HT-29 (cell line): ENCODE measurements at places on chromosomes 3 and 15. TPM values are rescaled to one million over a fixed set of nuclear protein-coding genes. Genes with fewer than 3 reads are reported as not detected.

DNA sequence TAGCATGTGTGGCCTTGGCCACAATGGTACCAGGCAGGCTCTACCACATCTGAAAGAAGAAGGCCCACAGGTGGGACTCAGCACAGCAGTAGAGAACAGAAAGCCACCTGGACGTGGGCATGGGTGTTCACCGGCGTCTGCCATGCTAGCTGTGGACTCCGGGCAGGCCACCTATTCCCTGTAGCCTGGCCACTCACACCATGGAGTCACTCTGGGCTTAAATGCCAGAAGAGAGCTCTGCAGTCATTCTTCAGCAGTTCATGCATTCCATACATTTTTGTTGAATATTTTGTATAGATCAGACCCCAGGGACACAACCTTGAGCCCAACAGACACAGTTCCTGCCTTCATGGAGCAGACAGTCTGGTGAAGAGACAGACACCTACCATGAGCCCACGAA lies 138.6 kb downstream of the SRGAP3 start:
- DNase-seq = no peak

DNA sequence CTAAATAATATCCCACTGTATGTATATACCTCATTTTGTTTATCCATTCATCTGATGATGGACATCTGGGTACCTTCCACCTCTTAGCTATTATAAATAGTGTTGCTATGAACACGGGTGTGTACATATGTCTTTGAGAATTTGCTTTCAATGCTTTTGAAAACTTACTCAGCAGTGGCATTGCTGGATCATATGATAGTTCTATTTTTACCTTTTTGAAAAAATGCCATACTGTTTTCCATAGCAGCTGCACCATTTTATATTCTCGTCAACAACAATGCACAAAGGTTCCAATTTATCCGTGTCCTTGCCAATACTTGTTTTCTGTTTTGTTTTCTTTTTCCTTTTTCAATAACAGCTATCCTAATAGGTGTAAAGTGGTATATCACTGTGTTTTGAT lies 77.1 kb downstream of the PEAK1 start:
- no peak for DNase-seq

- DNase-seq = no peak
Measured at GRCh38 chr3:149623824-149624223, 34.0 kb downstream of the WWTR1 start.

DNA sequence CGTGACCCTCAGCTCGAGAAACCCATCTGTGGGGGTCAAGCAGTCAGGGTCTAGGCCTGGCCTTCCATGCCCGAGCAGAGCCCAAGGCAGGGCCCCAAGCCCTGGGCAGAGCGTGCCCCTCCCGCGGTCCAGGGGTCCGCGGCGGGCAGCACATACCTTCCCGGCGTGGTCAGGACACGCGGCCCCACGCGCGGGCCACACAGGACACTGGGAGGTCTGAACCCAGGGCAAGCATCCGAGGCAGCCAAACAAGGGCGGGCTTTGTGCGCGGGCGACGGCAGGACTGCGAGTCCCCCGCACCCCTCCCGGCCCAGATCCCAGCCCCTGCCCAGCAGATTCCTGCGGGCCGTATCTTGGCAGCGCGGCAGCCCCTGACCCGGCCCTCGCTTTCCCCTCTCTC lies 61.6 kb upstream of the ACAN start:
- DNase-seq = no peak

GRCh38 chr15:57792724-57793449 lies 86.4 kb downstream of the POLR2M start:
- DNase-seq = peak; percentile 12

Gene NANOGP8
- total RNA-seq = not detected in 2 replicates

Gene CLN6
- 113 and 122 TPM in 2 replicates for total RNA-seq

Gene SPRED1
- 36.0 and 37.1 TPM in 2 replicates for total RNA-seq

Gene RBMS3
- total RNA-seq = not detected in 2 replicates

Gene NOX5
- not detected in 2 replicates for total RNA-seq
